ENCODE measurements at places on chromosomes 6 and 20.

- no peak for DNase-seq
Measured at GRCh38 chr6:13465734-13466133, 21.7 kb downstream of the GFOD1 start.

- DNase-seq: no peak
Measured at GRCh38 chr6:148144917-148145521, 197.6 kb upstream of the SASH1 start.

GRCh38 chr20:17295151-17295726 lies 68.4 kb downstream of the PCSK2 start:
- no peak for DNase-seq

- DNase-seq: no peak
Measured at GRCh38 chr6:107653861-107654394, 164.0 kb downstream of the SOBP start.

GRCh38 chr6:169343886-169344749 lies 90.5 kb upstream of the THBS2 start:
- no peak for DNase-seq

DNA sequence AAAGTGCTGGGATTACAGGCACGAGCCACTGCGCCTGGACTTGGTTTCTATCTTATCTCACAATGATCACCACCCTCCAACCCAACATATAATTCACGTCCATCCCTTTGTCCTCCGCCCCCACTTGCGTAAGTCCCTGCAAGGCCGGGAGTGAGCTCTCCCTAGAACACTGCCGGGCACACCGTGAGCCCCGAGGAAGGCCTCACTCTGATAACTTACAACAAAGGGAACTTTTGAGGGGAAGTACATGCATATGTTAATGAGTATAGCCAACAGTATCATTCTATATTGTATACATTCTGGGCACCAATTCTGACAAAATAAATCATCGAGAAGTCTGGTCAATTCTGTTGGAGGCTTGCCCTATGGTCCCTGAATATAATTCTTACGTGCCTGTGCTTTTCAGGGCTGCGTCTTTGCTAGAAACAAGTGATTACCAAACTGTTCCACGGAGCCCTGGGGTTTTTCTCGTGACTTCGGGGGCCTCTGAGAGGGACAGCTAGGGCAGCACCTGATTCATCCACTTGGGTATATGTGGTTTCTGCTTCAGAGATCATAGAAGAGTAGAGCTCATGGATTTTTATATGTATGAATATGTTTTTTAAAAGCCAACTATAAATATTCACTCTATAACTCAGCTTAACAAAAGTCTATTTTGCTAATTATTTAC lies 469.8 kb upstream of the AGPAT4 start:
- no peak for DNase-seq

DNA sequence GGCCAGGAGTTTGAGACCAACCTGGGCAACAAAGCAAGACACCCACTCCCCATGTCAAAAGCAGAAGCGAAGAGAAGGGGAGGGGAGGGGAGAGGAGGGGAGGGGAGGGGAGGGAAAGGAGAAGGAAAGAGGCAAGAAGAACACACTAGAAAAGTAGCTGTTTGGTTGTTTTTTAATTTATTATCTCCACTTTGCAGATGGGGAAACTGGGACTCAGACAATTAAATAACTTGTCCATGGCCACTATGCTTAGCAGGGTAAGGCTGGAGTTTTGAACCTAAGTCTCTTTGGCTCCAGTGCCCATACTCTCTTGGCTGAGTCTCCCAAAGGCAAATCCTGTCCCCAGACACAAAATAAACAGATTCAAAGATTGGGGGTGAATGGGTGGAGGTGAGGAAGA lies 12.4 kb upstream of the GHRH start:
- no peak for DNase-seq

DNA sequence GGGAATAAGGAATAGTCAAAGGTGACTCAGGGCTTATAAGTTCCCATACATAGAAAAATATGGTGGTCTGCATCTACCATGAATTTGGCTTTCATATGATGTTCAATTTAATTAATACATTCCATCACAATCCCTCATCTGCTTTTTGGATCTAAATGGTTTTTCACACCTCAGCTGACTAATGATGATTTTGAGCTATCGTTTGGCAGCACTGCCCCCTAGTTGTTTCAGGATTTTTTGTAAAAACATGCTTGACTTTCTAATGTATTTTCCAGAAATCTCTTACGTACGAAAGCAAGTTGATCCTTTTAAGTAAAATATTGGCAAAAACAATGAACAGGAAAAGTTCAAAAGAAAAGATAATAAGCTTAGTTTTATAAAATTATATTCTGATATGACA lies 408.6 kb upstream of the ADGRB3 start:
- DNase-seq: no peak

- DNase-seq: no peak
Measured at GRCh38 chr6:136186363-136186762, 63.7 kb downstream of the MTFR2 start.

- DNase-seq: no peak
Measured at GRCh38 chr6:25635886-25636317, 16.1 kb upstream of the SCGN start.

DNA sequence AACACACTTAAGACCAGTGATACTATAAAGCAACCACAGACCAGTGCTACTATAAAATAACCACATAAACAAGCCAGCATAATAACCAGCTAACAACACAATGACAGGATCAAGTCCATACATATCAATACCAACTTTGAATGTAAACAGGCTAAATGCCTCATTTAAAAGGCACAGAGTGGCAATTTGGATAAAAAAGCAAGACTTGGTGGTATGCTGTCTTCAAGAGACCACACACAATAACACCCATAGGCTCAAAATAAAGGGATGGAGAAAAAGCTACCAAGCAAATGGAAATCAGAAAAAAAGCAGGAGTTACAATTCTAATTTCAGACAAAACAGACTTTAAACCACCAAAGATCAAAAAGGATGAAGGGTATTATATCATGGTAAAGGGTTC lies 19.8 kb upstream of the ELOVL4 start:
- DNase-seq: no peak

DNA sequence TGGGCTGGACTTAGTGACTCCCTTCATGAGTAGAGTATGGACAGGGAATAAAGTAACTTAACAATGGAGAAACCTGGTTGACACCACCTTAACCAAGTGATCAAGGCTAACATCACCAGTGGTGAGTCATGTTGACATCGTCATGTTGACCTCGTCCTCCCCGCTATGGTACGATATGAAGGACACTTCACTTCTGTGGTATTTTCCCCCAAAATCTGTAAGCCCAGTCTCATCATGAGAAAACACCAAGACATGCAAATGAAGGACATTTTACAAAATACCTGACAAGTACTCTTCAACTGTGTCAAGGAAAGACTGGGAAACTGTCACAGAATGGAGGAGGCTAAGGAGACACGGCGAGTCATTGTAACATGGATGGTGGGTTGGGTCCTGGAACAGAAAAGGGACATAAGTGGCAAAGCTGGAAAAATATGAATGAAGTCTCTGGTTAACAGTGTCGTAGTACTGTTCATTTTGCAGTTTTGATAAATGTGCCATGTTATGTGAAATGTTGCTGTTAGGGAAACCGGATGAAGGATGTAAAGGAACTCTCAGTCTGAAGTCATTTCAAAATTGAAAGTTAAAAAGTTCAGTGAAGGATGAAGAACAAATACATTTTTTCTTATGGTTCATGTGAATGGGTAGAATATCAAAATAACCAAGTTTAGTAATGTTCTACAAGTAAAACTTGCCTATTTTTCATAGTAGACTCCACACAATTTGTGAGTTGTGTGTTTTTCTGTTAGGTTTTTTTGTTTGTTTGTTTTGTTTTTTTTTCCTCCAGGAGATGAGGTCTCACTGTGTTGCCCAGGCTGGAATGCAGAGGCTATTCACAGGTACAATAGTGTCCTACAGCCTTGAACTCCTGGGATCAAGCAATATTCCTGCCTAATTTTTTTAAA lies 247.5 kb downstream of the TMEM242 start:
- DNase-seq: no peak

GRCh38 chr6:166076625-166077024 lies 91.0 kb downstream of the TBXT start:
- no peak for DNase-seq

DNA sequence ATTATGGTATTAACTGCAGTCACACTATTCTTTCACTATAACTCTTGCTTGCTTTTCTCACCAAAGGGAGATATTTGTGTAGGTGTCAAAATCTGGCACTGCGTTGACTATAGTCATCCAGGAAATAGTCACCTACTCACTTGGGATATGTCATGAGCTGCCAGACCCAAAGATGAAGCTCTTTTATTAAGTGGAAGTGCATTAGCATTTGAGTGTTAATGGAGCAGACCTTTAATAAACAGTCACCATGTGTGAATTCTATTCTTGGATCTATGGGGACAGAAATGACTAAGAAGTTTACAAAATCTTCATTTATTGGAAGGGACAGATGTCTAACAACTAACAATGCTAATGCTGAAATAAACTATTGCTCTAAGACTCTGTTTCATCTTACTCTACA lies 130.1 kb upstream of the NEDD9 start:
- DNase-seq: no peak

DNA sequence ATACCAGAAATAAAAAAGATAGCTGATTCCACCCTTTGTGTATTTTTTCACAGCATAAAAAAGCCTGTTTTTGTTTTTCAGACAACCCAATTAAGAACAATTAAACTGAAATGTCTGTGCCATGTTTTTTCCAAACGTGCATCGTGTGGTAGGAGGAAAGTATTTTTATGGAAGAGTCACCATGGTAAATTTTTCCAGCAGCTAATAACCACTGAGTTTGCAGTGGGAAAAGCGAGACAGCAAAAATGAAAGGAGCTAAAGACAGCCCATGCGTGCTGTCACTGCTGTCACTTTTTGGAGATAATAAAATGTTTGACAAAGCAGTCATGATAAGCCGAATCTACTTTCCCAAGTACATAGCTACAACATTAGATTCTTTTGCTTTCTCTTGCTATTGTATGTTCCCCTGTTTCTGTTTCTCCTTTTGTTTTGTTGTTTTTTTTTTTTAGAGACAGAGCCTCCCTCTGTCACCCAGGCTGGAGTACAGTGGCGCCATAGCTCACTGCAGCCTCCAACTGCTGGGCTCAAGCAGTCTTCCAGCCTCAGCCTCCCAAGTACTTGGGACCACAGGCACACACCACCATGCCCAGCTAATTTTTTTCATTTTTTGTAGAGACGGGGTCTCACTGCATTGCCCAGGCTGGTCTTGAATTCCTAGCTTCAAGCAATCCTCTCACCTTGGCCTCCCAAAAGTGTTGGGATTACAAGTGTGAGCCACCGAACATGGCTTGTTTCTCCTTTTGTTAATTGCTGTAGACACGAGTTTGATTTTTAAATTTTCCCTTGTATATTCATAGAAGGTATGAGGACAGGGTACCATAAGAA lies 261.3 kb downstream of the TMEM242 start:
- no peak for DNase-seq

DNA sequence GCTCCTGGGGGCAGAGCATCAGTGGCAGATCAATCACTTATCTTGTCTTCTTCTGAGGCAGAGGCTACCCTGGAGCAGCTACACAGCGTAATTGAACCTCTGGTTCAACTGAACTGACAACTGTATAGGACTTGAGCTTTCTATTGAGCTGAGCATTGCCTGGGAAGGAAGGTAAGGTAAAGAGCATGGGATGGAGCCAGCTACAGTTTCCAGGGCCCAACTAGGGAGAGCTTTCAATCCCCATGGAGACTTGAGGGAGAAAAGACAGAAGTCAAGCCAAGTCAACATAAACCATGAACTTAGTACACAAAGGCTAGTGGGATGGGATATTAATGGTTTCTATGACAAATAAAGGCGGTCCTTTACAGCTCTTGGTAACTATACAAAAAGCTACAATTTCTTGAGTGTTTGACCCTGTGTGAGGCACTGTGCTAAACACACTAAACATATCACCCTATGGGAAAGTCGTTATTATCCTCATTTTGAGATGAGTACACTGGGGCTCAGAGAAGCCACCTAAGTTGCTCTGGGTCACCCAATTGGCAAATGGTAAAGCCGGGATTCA lies 140.7 kb upstream of the SLC22A23 start:
- DNase-seq: no peak

DNA sequence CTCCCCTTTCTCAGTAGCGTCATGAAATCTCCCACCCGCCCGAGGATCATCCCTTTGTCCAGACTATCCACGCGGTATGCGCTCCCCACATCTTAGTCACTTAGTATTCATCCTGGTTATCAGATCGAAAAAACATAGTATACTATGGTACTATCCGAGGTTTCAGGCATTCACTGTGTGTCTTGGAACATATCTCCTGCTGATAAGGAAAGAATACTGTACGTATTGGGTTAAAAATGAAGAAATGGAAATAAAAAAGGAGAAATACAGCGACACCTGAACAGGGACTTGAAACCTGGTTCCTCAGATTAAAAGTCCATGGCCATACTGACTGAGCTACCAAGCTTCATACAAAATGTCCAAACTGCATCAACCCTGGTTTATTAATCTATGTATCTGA lies 14.0 kb downstream of the HMGN4 start:
- DNase-seq: no peak

GRCh38 chr20:17992847-17993513 lies 24.2 kb downstream of the MGME1 start:
- DNase-seq: no peak
